ENCODE measurements at places on chromosomes 1 and 21. TPM values are rescaled to one million over a fixed set of nuclear protein-coding genes. Genes with fewer than 3 reads are reported as not detected.

GRCh38 chr21:39197448-39198233 lies 14.4 kb upstream of the PSMG1 start:
- no peak for DNase-seq

- DNase-seq, result no peak
These were observed 34.0 kb downstream of the ARHGEF16 start for GRCh38 chr1:3488432-3488831.

DNA sequence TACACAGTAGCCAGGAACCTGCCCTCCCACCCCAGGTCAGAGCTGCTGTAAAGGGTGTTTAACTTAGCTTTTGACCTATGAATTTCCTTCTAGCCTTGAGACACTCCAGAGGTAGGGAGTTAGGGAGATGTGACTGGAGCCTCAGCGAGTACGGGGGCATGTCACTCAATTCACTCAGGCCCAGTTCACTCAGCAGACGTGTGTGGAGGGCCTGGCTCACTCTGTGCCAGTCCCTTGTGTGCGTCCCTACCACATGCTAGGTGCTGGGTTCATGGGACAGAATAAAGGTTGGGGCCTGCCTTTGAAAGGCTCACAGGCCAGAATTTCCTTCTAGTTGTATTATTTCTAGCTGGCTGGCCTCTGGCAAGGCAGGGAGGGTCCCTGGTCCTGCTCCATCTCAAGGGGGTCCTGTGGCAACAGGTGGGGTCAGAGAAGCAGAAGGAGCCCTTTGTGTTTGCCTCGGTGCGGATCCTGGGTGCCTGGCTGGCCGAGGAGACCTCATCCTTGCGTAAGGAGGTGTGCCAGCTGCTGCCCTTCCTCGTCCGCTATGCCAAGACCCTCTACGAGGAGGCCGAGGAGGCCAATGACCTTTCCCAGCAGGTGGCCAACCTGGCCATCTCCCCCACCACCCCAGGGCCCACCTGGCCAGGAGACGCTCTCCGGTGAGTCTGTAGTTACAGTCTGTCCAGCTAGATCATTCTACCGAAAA lies 4.5 kb downstream of the NCDN start:
- DNase-seq, result no peak

Gene POTED
- total RNA-seq, result not detected

Gene KRTAP13-2
- total RNA-seq, result not detected

Data from gastrocnemius medialis (tissue), 4 donors.